CD14-positive monocyte (primary cell): ENCODE measurements at places on chromosomes 5 and 9.

GRCh38 chr9:86359151-86359879 is 5.1 kb upstream of the TUT7 start:
- peak; percentile 70 for DNase-seq

- no peak for DNase-seq
Observed at GRCh38 chr9:126665644-126666035, 51.9 kb downstream of the LMX1B start.

DNA sequence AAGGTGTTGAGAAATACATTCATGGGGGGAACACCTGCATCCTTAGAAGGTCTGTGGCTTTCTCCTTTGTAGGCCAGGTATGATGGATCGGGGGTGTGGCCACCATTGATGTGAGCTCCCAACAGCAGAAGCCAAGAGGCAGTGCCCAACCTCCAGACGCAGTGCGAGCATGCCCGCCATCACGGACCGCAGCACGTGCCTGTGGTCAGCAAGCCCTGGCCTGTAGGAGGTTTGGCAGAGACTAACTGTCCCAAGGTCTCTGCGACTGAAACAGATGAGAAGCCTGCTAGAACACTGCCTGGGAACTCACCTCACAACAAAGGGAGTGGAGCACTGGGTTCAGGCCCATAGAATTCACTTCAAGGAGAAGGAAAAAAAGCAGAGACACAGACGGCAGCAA is 31.9 kb upstream of the ZNF354A start:
- DNase-seq, result no peak

DNA sequence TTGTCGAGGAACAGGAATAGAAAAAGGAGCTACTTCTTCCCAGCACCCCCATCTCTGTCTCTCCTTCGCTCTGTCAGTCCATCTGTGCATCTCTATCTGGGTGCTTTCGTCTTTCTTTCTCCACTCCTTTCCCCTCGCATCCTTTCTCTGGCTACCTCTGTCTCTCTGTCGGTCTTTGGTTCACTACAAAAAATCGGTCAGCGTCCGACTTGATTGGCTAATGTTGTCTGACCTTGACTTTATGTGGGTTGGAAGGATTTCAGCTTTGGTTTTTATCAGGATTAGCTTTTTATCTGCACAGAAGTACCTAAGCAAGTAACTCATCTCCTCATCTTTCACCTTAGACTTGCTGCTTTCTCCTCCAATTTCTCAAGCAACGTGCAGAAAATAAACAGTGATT is 575.2 kb upstream of the ZNF462 start:
- DNase-seq, result no peak

- DNase-seq, result no peak
Observed at GRCh38 chr5:151496041-151496484, 48.7 kb downstream of the SLC36A1 start.
